T-helper 2 cell (primary cell): ENCODE measurements at places on chromosomes 1 and 21.
A peak's percentile ranks its signal among the peaks of the same experiment; 100 is the strongest.

DNA sequence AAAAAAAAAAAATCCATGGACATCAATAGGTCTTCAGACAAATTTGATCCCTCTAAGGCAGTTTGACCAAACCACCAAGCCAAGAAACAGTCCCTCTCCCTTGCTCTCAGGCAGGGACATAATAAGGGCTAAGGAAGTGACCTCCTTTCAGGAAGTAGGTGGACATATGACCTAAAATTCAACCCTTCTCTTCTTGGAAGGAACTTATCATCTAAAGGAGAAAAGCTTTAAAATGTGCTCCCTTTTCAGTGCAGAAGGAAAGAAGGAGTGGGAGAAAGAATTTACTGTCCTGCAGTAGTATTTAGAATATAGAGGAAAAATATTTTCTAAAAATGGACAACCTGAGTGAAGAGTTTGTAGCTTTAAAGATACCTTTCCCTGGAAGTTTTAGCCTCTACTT lies 118.1 kb downstream of the DTL start:
- no peak for DNase-seq

DNA sequence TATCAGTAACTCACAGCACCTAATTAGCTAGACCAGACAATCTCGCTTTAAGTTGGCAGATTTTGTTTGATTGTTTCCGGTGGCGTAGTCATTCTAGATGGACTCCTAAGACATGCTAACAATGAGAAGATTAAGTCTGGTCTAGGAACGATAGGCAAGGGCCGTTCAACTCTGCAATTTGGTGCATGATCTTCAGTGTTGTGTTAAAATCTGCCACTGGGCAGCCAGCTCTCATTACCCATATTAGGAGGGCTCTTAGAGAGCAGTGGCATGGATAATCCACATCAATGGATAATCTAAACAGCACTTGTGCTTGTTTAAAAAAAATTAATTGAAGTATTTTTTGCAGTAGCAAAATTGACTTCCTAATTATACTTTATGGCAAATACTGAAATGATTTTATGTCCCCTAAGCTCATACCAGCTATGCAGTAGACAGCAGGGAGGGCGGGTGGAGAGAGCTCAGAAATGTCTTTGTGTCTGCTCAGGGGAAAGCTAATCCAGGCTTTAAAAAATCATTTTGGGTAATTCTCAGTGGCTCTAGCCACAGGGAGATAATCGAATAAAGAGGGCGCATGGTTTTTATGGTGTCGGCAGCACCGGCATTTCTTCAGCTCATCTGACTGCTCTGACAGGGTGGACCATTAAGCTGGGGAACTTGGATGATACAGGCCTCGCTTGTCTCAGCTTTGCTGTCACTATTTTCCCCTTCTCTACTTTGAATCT lies 48.5 kb upstream of the IKBKE start:
- no peak for DNase-seq

DNA sequence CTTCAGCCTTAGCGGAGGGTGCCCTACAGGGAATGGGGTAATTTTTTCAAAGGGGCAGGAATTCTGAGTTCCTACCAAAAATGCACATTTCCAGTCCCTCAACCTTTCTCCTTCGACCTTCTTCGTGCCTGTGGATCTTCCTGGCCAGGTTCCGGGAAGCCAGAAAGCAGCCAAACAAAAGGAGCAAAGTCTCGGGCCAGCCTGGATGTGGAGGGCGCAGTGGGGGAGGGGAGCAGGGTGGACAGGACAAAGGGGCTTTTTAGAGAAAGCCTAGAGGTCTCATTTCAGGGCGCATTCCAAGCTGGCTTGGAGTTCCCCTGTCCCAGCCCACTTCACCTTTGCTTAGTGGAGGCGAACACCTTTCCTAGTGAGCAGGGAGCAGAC lies 2.9 kb upstream of the INAVA start:
- DNase-seq, result no peak

DNA sequence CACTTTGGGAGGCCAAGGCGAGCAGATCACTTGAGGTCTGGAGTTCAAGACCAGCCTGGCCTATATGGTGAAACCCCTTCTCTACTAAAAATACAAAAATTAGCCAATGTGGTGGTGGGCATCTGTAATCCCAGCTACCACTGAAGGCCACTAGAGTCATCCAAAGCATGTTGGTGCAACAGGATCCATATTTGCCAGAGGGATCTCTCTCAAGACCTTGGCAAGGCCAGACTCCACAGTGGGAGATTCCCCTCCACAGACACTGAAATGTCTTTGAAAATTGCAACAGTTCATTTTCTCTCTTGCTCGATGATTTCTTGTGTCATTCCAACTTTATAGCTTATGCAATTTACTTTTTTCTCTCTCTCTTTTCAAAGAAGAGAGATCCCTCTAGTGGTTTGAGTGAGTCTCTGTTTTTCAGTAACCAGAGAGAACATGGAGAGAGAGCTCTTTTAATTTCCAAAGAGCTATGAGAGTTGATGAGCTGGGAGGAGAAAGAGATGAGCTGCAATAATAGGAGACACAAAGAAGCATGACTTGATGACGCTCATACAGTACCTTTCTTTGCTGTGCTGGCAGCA lies 176.8 kb upstream of the USP25 start:
- no peak for DNase-seq

- no peak for DNase-seq
Observed at GRCh38 chr1:37353871-37354270, 120.5 kb upstream of the ZC3H12A start.

GRCh38 chr21:45006536-45007095 lies 66.8 kb downstream of the SLX9 start:
- DNase-seq, result no peak

DNA sequence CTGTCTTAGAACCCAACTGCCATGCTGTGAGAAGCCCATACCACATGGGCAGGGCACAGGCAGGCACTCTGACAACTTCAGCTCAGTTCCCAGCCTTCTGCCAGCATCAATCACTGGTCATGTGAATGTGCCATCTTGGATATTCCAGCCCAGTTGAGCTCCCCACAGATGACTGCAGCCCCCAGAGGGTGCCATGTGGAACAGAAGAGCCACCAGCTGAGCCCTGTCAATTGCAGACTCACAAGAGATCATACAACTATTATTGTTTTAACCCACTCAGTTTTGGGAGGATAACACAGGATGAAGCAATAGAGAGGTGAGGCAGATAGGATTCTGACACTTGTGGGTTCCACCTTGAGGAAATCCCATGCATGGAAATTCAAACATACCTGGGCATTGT lies 78.4 kb upstream of the ZBTB40 start:
- DNase-seq, result no peak

- DNase-seq, result no peak
Observed at GRCh38 chr1:106447466-106447865, 609.0 kb upstream of the PRMT6 start.

DNA sequence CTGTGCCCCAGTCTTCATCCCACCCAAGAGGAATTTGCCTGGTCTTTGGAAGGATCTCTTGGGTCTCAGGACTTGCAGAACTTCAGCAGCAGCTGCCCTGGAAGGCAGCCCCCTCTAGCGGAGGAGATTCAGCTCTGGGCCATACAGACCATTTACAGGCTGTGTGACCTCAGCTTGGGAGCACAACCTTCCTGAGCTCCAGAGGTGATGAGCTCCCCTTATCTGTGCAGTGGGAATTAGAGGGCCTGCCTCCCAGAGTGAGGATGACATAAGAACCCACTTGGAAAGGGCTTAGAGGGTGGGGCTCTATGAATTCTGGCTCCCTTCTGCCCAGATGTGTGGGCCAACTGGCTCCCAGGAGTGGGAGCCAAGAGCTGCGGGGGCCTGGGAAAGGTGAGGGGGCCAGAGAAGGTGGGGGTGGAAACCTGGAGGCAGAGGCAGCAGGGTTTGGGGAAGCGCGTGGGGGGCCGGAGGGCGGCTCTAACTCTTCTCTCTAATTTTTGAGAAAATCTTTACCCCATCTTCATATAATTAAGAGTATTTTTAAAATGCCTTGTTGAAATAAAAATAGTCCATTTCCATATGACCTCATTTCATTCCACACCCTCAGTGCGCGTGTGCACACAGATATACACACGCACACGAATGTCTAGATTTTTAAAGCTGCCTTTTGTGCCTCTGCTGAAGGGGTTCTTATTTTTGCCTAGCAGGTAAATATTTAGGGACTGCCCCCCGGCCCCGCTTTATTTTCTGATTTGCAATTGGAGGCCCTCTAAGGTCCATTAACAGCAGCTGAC lies 21.5 kb downstream of the EPHB2 start:
- DNase-seq, result no peak

- no peak for DNase-seq
Observed at GRCh38 chr1:118077331-118078045, 107.5 kb downstream of the SPAG17 start.

DNA sequence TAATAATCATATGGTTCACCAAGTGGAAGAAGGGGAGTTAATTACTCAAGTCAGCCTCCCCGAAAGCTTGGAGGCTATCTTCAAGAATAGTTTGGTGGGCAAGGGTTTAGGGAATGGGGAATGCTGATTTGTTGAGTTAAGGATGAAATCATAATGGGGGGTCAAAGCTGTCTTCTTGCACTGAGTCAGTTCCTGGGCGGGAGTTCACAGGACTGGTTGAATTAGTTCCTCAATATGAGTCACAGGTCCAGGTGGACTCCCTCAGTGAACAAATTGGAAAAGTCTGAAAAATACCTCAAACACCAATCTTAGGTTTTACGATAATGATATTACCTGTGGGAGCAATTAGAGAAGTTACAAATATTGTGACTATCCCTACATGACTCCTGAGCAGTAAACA lies 115.2 kb upstream of the COA6 start:
- DNase-seq, result no peak

DNA sequence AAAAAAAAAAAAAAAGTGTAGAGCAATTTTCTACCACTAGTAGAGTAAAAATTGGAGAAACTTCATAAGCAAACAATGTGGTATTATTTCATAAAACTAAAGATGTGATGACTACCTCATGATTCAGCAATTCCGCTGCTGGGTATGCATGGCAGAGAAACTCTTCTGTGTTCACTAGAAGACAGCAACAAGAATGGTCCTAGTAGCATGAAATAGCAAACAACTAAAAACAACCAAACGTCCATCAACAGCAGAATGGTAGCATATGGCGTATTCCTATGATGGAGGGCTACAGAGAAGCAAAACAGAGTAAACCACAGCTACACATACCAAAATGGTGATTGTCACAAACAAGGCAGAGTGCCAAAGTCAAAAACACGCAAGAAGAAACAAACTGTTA lies 18.9 kb downstream of the HTR1D start:
- DNase-seq, result no peak

DNA sequence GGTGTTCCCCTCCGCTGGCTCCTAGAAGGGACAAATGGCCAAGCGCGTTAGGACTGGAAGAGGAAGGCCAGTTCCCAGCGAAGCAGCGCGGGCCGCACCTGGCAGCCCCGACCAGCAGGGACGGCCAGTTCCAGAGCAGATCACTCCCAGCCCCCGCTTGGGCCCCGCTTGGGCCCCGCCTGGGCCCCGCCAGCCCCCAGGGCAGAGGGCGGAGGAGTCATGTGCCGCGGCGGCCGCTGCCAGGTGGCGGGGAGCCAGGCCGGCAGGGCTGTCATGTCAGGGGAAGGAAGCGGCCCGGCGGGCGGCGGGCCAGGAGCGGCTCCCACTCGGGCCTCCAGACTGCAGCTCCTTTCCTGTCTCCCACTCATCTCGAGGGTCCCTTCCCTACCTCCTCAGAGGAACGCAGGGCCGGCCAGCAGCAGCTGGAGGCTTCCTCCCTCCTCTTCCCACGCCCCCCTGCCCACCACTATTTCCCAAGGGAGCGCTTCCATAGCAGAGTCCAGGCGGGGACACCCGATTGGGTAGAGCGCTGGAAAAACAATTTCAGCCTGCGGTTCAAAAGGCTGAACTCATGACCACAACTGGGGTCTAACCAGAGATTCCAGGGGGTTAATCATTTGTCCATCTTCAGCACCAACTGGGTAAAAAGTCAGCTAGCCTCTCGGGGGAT lies 16.5 kb downstream of the ZNF697 start:
- no peak for DNase-seq

GRCh38 chr1:247440001-247440620 lies 17.8 kb downstream of the OR2B11 start:
- DNase-seq, result no peak

DNA sequence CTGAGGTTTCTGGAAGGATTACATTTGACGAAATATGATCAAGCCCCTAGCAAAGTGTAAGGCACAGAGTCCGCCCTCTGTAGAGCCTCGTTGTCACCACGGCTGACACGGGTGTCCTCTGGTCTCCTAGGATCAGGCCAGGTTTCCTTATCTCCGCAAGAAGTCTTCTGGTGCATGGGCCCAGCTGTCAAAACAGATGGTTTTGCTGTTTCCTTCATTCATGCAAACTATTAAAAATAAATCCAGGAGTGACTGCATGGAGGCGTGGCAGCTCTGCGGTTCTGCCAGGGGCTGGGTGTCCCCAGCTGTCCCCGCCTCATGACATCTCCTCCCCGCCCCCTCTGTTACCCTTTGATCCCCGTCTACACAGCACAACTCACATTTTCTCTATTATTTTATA lies 209.0 kb downstream of the DYRK1A start:
- no peak for DNase-seq

- DNase-seq, result no peak
Observed at GRCh38 chr1:42822800-42823392, 5.7 kb upstream of the SVBP start.

GRCh38 chr1:42348498-42348897 lies 13.5 kb upstream of the FOXJ3 start:
- no peak for DNase-seq

DNA sequence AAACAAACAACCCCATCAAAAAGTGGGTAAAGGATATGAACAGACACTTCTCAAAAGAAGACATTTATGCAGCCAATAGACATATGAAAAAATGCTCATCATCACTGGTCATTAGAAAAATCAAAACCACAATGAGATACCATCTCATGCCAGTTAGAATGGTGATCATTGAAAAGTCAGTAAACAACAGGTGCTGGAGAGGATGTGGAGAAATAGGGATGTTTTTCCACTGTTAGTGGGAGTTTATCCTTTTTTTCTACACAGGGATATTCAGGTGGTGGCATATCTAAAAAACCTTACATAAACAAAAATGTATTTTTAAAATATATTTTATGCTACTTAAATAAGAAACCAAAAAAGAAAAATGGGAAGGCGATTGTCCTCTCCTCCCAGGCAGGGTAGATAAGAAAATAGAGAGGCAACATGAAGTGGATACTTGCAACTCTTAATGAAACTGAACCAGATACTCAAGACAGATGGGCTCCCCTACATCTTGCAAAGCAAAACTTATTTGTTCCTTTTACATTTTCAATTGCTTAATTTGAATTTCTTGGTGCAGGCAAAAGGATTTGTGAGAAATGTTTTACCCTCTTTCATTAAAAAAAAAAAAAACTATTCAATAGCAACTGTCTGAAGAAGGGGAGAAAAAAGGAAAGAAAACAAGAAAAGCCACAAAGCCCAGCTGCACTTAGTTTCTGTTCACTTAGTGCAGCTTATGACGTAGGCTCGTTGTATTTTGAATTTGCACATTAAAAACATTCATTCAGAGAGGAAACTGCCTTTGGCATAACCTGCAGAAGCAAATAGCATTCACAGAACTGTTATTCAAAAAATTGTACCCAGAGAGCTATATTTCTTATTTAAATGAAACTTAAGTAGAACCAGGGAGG lies 36.9 kb upstream of the RGS1 start:
- DNase-seq, result peak; percentile 4

- DNase-seq, result no peak
Observed at GRCh38 chr1:11340233-11340632, 67.2 kb downstream of the UBIAD1 start.
